ENCODE measurements at places on chromosomes 3 and 15. TPM values are rescaled to one million over a fixed set of nuclear protein-coding genes. Genes with fewer than 3 reads are reported as not detected.

Gene PAQR5
- 16.5 TPM for total RNA-seq

DNA sequence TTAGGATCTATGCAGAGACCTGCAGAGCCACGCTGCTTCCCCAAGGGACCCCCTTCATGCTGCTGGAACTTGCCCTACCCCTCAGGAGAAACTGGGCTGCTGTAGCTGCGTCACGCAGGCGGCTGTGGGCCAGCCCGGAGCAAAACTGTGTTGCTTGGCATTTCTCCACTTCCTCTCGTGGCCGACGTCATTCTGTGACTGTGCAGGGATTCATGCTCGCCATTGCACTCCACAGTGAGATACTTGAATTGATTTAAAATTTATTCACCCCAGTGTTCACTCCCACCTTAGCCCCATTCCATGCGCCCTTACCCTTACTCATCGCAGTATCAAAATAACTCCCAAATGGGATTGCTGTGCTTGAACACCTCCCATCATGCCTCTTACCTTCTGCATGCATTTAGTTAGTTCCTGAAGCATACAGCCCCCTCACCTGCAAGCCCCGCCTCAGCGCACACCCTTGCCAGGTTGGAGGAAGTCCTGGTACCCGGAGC, 45.7 kb downstream of the TMEM44 start:
- no peaks in the 10 kb centered on the region for H3K36me3 ChIP-seq
- peaks cover 43% of the 10 kb centered on the region for H3K4me1 ChIP-seq
- H3K27me3 ChIP-seq, result no peaks in the 10 kb centered on the region
- DNase-seq, result peak; percentile 43
- H3K27ac ChIP-seq, result peak overlapping the region; percentile 68

Gene NANOGP8
- not detected for total RNA-seq

Gene LIPH
- total RNA-seq, result 0.35 TPM

Gene FEZF2
- total RNA-seq, result not detected

DNA sequence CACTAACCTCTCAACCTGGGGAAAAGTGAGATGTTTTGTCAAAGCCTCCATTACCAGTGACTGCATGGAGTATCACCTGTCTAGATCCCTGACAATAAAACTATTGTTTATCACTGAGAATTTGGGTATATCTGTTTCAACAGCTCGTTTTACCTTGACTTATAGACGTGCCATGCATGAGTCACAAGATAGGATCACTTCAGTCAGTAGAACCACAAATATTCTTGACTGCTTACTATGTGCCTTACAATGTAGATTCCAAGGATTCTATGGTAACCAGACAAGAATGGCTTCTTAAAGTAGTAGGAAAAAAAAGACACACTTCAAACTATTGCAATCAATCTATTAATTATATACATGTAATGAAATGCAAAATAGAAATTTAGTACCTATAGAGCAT, 55.7 kb upstream of the GRM7 start:
- DNase-seq, result peak; percentile 58
- no peak overlapping the region for H3K4me3 ChIP-seq
- H3K27me3 ChIP-seq, result no peaks in the 10 kb centered on the region
- peaks cover 26% of the 10 kb centered on the region for H3K4me1 ChIP-seq
- H3K27ac ChIP-seq, result peak overlapping the region; percentile 42

Gene PIERCE2
- total RNA-seq, result 0.63 TPM

- peaks cover 6% of the 10 kb centered on the region for H3K27me3 ChIP-seq
- peak; percentile 15 for DNase-seq
- no peak overlapping the region for H3K27ac ChIP-seq
- H3K4me1 ChIP-seq, result no peaks in the 10 kb centered on the region
Observed at GRCh38 chr3:76561494-76562236, 478.2 kb upstream of the ROBO2 start.

GRCh38 chr3:59422312-59422711, 372.5 kb upstream of the CFAP20DC start:
- no peaks in the 10 kb centered on the region for H3K36me3 ChIP-seq
- no peak overlapping the region for H3K4me3 ChIP-seq
- no peak overlapping the region for H3K27ac ChIP-seq
- H3K27me3 ChIP-seq, result no peaks in the 10 kb centered on the region
- H3K4me1 ChIP-seq, result peaks cover 43% of the 10 kb centered on the region

Gene NTRK3
- not detected for total RNA-seq

- peaks cover 37% of the 10 kb centered on the region for H3K36me3 ChIP-seq
- no peak overlapping the region for H3K4me3 ChIP-seq
- no peaks in the 10 kb centered on the region for H3K27me3 ChIP-seq
- no peak overlapping the region for H3K27ac ChIP-seq
- peaks cover 18% of the 10 kb centered on the region for H3K4me1 ChIP-seq
Observed at GRCh38 chr3:123157598-123158287, 44.0 kb upstream of the SEC22A start.

DNA sequence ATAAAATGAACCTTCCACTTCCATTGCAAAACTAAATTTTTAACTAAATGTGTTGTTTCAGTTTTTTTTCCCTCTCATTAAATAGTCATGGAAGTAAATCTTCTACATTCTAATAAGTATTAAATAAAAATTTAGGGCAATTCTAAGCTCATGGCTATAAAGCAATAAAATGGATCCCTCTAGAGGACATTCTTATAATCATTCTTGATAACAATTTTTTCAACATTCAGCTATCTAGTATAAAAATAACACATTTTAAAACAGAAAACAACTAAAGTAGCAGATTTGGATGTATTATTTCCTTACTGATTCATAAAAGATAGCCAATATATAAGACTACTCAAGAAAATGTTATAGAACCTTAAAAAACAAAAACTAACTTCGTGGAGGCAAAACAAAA, 393.1 kb downstream of the PLOD2 start:
- no peak overlapping the region for H3K4me3 ChIP-seq
- H3K27me3 ChIP-seq, result no peaks in the 10 kb centered on the region
- H3K36me3 ChIP-seq, result no peaks in the 10 kb centered on the region
- no peaks in the 10 kb centered on the region for H3K4me1 ChIP-seq
- DNase-seq, result peak; percentile 23
- no peak overlapping the region for H3K27ac ChIP-seq

Gene EHHADH
- total RNA-seq, result 6.6 TPM

Gene BFSP2
- not detected for total RNA-seq

Gene STARD9
- total RNA-seq, result 4.9 TPM

DNA sequence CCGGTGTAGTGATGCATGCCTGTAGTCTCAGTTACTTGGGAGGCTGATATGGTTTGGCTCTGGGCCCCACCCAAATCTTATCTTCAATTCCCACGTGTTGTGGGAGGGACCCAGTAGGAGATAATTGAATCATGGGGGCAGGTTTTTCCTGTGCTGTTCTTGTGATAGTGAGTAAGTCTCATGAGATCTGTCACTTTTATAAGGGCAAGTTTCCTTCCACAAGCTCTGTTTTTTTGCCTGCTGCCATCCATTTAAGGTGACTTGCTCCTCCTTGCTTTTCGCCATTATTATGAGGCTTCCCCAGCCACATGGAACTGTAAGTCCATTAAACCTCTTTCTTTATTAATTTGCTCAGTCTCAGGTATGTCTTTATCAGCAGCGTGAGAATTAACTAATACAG, 566.7 kb upstream of the NECTIN3 start:
- no peaks in the 10 kb centered on the region for H3K36me3 ChIP-seq
- no peak for DNase-seq
- no peaks in the 10 kb centered on the region for H3K27me3 ChIP-seq
- H3K4me3 ChIP-seq, result no peak overlapping the region
- H3K4me1 ChIP-seq, result no peaks in the 10 kb centered on the region
- H3K27ac ChIP-seq, result no peak overlapping the region

DNA sequence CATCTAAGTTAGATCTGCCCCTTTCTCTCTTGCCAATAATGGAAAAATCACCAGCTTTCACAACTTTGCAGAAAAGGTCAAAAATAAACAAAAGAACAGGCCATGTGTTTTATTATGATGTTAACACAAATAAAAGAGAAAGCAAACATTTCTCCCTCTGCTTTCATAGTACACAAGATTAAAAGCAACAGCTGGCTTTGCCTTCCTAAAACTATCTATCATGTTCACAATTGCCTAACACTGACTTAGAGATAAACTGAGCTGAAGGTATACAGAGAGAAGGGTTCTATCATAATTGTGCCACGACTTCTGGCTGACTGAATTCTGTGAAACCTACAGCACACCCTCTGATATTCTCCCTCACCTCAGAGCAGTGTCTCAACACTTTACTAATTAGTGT, 29.4 kb downstream of the AADAC start:
- no peaks in the 10 kb centered on the region for H3K36me3 ChIP-seq
- no peak for DNase-seq
- H3K4me1 ChIP-seq, result peaks cover 17% of the 10 kb centered on the region
- no peak overlapping the region for H3K4me3 ChIP-seq
- no peaks in the 10 kb centered on the region for H3K27me3 ChIP-seq

GRCh38 chr15:95940431-95940985, 390.0 kb upstream of the NR2F2 start:
- no peaks in the 10 kb centered on the region for H3K36me3 ChIP-seq
- H3K4me3 ChIP-seq, result no peak overlapping the region
- no peaks in the 10 kb centered on the region for H3K27me3 ChIP-seq
- no peak overlapping the region for H3K27ac ChIP-seq

DNA sequence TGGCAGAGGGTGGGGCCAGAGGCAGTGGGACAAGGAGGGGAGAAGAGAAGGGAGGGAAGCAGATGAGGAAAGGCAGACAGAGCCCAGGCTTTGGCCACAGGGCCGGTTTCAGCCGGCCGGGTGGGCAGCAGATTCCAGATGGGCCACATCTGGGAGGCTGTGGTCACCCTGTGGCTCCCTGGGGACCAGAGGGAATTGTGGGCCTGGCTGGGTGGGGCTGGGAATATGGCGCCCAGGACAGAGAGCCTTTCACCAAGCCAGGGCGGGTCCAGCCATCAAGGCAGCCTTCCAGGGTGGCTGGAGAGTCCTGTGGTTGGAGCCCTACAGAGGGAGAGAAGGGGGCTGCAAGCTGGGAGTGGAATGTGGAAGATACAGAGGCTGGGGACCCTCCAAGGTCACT, 18.9 kb downstream of the PTH1R start:
- no peak overlapping the region for H3K4me3 ChIP-seq
- peaks cover 4% of the 10 kb centered on the region for H3K4me1 ChIP-seq
- H3K36me3 ChIP-seq, result no peaks in the 10 kb centered on the region
- H3K27ac ChIP-seq, result no peak overlapping the region
- no peaks in the 10 kb centered on the region for H3K27me3 ChIP-seq

GRCh38 chr3:182323898-182324297, 469.4 kb upstream of the ATP11B start:
- peak; percentile 93 for DNase-seq
- H3K27me3 ChIP-seq, result no peaks in the 10 kb centered on the region
- peaks cover 46% of the 10 kb centered on the region for H3K4me1 ChIP-seq
- H3K4me3 ChIP-seq, result no peak overlapping the region
- H3K36me3 ChIP-seq, result 0 out of 2 replicates have a peak, but pooled peaks cover 6% of the 10 kb centered on the region

Gene HRG
- not detected for total RNA-seq

DNA sequence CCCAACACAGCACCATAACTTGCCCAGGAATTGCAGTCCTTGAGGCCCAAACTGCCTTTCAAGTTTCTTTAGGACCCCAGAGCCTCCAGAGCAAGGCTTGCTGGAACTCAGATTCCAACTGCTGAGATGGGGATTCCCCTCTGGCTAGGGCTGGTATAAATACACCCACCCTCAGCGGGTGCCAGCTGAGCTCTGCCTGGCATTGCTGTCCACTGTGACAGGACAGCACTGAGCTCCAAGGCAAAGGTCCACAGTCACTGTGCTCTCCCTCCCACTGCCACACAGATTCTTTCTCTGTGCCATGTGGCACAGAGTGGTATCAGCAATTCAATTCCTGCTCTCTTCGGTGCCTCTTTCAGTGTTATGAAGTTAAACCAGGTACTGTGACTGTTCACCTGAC, 304.2 kb upstream of the LMCD1 start:
- H3K27ac ChIP-seq, result no peak overlapping the region
- no peaks in the 10 kb centered on the region for H3K27me3 ChIP-seq
- no peak overlapping the region for H3K4me3 ChIP-seq
- no peaks in the 10 kb centered on the region for H3K4me1 ChIP-seq

Gene CTXN2
- total RNA-seq, result not detected

GRCh38 chr3:120678331-120678947, 3.6 kb downstream of the HGD start:
- no peaks in the 10 kb centered on the region for H3K27me3 ChIP-seq
- peak overlapping the region; percentile 28 for H3K27ac ChIP-seq
- peaks cover 26% of the 10 kb centered on the region for H3K4me1 ChIP-seq
- DNase-seq, result peak; percentile 58
- H3K4me3 ChIP-seq, result 0 out of 2 replicates have a peak overlapping the region, but pooled peaks have one; percentile 11
- H3K36me3 ChIP-seq, result no peaks in the 10 kb centered on the region

- H3K27me3 ChIP-seq, result no peaks in the 10 kb centered on the region
- no peak for DNase-seq
- no peaks in the 10 kb centered on the region for H3K4me1 ChIP-seq
- no peak within 1 kb of the TSS for H3K27ac ChIP-seq
- no peaks in the 10 kb centered on the region for H3K36me3 ChIP-seq
Observed at GRCh38 chr15:40307421-40308211, at the start of gene PLCB2. PLCB2 (minus strand) TSS chr15:40307935; CDS start chr15:40307672, 263 bp downstream.

Gene MKRN2OS
- total RNA-seq, result 7.9 TPM

Gene SLC12A1
- total RNA-seq, result not detected

Measured in PC-3 (cell line).